ENCODE measurements at places on chromosomes 4 and X.

DNA sequence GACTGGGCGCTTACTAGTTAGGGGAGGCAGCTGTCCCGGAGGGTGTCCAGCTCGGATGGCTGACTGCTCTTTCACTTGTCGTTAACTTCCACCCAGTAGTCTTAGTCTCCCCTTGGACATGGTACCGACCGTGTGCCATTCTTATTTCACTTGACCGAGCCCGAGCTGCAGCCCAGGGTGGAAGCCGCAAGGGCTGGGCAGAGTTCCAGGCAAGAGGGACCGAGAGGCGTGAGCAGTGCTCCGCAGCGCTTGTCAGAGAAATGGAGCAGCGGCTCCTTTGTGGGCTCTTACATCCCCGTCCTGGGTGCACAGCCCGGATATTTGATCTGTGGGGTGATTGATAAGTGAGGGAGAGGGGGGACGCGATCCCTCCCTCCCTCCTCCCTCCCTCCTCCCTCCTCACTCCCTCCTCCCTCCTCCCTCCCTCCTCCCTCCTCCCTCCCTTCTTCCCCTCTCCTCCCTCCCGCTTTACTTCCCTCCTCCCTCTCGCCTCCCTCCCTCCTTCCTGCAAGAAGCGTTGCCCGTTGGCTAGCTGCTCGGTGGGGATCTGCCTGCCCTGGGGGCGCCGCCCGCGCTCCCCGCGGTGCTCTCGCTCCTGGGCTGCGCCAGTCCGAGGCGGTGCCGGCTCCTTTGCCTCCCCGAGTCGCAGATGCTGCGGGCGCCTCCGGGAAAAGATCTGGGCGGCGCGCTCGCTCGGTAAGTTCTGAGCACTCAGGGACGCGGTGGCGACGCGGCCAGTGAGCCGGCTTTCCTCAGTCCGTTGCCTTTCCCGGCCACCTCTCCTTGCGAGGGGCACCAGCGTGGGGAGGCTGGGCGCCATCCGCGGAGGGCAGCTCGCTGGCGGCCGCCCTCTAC lies at the start of gene SLITRK2:
SLITRK2 (plus strand) TSS at position 499 of the 855 bp plus-strand sequence. CDS start 4,597 bp downstream, outside the sequence.
- no peak for DNase-seq

GRCh38 chr4:169583563-169583962 lies 28.8 kb downstream of the NEK1 start:
- no peak for DNase-seq

GRCh38 chr4:74624351-74625151 lies 169.8 kb downstream of the BTC start:
- no peak for DNase-seq

- no peak for DNase-seq
Observed at GRCh38 chr4:185192059-185192458, 11.7 kb downstream of the CFAP97 start.

DNA sequence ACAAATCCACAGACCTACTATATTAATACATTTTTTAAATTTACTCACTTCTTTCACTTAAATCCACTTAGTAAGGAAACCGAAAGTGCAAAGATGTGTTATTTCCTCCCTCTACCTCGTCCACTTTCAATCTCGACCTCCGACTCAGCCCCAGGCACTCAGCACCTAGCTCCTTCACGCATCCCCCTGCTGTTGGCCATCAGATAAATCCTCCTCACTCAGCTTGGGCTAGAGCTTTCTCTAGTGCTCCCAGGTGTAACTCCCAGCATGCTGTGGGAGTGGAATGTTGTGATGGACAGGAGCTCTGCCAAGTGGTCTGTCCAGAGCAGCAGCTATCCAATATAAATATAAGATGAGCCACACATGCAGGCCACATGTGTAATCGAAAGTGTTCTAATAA lies 26.7 kb upstream of the TEC start:
- DNase-seq: no peak

- no peak for DNase-seq
Observed at GRCh38 chr4:91577864-91578263, 725.9 kb upstream of the GRID2 start.

GRCh38 chr4:99151452-99151851 lies 7.4 kb upstream of the ADH4 start:
- DNase-seq: no peak

GRCh38 chr4:114257501-114257900 lies 278.1 kb upstream of the ARSJ start:
- DNase-seq: no peak

DNA sequence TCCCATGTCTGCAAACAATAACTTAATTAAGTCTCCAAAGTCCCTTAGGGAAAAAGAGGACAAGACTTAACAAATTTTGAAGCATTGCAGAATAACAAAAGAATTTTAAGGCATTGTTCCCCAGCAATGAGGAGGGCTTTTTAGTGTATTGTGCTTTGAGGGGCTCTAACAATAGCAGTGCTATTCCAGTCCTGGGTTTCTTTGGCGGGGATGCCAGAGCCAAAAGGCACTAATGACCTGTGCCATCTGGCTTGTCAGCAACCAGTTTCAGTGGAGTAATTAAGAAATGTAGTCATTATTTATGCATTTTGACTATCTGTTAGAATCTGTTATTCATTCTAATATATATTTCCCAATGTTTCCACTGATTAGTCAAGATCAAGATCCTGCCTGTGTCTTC lies 575.4 kb downstream of the SPRY1 start:
- no peak for DNase-seq

DNA sequence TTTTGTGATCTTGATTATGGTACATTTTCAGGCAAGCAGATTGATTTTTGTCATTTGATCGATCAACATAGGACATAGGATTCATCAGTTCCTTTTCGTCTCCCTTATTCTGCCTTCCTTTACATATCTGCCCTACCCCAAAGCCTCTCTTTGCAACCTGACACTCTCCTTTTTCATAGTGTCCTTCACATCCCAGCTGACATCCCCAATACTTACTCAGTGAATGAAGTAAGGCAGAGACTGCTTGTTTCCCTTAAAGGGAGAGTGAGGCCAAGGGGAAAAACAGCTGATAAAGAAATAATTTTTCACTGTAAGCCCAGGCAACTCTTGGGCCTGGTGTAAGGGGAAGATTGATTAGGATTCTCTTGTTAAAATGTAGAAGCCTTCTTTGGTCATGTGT lies 69.8 kb downstream of the GBA3 start:
- no peak for DNase-seq

GRCh38 chrX:49147936-49148335 lies 14.6 kb upstream of the MAGIX start:
- no peak for DNase-seq

DNA sequence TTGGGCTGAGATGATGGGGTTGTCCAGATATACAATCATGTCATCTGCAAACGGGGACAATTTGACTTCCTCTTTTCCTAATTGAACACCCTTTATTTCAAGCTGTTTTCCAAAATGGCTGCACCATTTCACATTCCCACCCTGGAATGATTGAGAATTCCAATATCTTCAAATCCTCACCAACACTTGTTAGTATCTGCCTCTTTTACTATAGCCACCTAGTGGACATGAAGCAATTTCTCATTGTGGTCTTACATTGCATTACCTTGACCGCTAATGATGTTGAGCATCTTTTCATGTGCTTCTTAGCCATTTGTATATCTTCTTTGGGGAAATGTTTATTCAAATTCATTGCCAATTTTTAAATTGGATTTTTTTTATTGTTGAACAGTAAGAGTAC lies 364.8 kb downstream of the SMARCA1 start:
- no peak for DNase-seq

DNA sequence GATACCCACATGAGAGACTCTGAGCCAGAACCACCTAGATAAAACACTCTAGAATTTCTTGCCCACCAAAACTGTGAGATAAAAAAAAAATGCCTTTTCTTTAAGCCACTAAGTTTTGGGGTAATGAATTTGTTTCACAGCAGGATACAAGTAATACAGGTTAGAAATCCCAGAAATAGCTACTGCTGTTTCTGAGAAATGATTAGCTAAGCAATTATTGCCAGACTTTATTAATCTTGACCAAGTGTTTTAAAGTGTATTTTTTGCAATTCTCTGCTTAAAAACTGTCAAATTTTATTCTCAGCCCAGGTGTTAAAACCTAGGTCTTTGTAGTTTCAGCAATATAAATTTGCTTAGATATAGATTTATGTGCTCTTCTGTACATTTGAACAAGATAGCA lies 58.6 kb upstream of the CAPN6 start:
- no peak for DNase-seq

All from NCI-H2171 (cell line).